ENCODE measurements at places on chromosomes 3 and 15.

DNA sequence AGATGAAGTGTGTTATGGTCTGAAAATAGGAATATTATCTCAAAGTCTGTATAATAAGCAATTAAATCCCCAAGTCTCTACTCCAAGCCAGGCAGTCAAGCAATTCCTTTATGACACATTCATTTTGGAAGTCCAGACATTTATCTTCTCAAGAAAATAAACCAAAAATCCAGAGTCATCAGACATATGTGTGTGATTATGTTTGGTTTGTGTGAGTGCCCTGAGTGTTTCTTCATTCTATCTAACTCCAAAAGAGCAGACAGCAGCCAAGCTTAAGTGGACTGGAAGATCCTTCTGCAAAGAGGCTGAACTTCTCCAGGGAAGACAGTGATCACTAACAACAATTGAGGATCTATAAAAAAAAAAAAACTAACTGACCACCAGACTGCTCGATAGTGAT, 239.8 kb downstream of the STAG1 start:
- no peak for DNase-seq

DNA sequence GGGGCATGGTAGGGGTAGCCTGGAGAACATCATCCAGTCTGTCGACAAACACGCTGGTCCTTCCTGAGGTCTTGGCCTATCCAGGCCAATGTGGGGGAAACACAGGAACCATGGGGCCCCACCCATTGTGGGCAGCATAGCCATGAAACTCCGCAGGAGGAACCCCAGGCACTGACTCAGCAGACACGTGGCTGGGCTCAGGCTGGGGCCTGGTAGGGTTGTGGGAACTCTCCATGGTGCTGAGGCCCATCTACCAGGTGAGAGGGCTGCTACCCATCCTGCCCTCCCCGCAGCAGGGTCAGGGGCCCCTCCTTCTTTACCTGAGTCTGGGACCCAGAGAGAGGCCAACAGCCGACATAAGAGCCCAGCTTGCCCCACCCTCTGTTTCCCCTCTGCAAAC, 22.6 kb upstream of the CACNA2D2 start:
- peak; percentile 61 for DNase-seq

GRCh38 chr3:45760878-45761711, 35.2 kb downstream of the SLC6A20 start:
- peak; percentile 49 for DNase-seq

GRCh38 chr15:37824717-37825382, 109.6 kb upstream of the TMCO5A start:
- DNase-seq: peak; percentile 15

DNA sequence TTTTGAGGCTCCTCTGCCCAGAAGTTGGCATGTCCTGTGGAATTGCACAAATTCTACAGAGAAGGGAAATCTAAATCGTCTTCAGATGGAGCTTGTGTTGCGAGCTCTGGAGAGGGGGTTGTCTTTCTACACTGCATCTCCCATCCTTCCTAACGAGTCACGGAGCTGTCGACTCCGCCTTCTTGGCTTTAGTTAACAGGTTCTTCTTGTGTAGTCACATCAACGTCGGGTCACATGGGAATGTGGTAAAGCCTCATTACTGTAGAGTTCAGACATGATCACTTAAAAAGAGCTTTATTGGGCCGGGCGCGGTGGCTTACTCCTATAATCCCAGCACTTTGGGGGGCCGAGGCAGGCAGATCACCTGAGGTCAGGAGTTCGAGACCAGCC, 60.0 kb downstream of the DNASE1L3 start:
- DNase-seq: no peak

DNA sequence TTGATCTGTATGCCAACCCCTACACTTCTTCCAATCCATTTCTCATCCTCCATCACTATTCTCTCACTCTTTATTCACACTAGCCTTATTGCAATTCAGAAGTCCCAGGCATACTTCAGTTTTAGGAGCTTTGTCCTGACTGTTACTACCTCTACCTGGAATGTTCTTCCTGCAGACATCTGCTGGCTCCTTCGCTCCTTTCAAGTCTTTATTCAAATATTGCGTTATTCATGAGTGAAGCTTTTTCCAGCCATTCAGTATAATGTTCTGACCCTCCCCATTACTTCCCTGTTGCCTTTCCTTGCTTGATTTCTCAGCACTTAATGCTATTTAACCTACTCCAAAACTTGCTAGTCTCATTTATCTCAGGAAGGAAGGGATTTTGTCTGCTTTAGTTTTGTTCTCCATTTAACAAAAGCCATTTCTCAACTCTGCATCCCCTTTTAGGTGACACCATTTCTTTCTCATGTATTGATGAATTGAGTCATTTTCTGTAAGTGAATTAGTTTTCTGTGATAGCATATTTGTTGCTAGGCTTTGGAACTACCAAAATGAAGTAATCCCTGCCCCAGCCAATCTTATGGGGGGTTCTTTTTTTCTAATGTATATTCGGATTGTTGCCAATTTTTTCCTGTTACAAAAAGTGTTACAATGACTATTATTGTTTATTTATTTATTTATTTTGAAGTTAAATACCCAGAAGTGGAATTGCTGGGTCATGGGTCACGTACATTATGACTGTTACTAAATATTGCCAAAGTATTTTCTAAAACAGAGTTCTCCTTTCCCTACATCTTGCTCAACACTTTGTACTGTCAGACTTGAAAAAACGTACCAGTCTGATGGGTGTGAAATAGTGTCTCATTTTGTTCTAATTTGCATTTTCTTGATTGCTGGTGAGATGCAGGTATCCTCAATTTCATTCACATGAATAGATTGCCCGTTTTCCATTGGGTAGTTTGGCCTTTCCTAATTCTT, 9.4 kb downstream of the ATP11B start:
- no peak for DNase-seq

- no peak for DNase-seq
Measured at GRCh38 chr3:59981377-59981776, 931.6 kb upstream of the CFAP20DC start.

DNA sequence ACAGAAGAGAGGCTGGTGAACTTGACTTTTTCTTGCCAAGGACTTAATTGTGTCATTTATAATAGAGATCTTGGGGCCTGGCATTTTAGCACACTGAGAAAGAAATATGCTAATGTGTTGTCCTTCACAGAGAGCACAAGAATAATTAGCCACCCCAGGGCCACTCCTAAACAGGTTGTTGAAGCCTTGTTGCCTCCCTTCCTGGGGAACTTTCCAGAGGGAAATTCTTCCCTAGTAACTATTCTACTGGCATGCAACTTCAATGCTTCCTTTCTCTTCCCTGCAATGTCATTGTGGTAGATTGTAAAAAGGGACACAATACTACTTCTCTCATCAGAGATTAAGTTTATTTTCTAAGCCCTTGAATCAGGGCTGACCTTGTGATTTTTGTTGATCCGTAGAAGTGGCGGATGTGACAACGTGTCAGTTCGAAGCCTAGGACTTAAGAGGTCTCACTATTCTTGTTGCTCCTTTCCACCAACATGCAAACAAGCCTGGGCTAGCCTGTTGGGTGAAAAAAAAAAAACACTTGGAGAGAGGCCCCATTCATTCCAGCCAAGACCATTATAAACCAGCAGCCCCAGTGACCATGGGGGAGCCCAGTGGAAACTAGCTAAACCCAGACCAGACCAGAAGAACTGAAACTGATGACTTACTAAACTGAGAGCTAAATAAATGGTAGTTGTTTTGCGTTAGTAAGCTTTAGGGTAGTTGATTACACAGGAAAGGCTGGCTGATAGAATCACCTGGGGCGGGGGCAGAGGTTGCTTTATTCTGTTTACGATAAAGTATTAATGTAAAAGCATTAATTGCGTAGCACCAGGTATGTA, 287.2 kb downstream of the SHQ1 start:
- no peak for DNase-seq

DNA sequence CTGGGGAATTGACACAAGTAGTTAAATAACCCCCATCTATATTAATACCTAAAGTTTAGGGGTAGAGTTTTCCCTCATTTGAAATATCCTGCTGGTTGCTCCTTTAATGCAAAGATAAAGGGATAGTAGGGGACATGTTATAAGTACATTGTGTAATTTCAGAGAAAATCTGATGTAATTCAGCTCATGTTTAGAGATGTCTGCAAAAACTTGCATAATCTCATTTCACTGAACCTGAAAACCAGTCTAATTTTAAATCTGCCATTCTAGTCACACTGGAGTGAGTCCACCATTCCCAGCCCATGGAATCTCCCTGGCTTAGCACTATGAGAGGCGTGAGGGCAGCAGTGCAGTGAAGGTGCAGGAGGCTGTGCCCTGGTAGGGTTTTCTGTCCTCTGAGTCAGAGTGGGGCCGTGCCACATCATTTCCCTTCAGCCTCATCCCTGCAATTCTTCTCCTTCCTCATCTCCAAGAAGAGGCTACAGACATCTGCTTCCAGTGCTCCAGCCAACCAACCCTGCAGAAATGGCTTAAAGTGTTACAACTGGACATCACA, 246.3 kb upstream of the UMPS start:
- no peak for DNase-seq

DNA sequence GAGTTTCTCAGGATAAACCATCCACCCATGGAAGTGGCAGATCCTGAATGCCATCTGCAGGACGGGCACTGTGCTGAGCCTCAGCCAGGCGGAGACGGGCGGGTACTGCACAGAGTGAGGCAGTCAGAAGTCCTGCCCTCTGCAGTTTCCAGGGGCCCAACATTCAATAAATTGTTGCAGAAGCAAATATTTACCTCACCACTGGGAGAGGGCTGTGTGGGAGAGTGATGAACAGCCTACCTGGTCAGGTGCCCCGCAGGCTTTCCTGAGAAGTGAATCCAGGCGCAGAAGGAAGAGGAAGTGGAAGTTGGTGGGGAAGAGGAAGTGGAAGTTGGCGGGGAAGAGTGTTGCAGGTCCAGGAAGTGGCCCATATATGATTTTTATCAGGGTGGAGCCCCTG, 100.8 kb downstream of the SLCO3A1 start:
- DNase-seq: no peak

GRCh38 chr15:58457466-58457965, 25.7 kb downstream of the LIPC start:
- DNase-seq: peak; percentile 30

- DNase-seq: no peak
Measured at GRCh38 chr3:78258798-78259197, 1218.9 kb downstream of the ROBO2 start.

GRCh38 chr3:46440531-46441294, 24.0 kb downstream of the LTF start:
- DNase-seq: peak; percentile 78

- peak; percentile 46 for DNase-seq
Measured at GRCh38 chr3:16522834-16523233, 9.3 kb upstream of the RFTN1 start.

- no peak for DNase-seq
Measured at GRCh38 chr3:125067225-125067624, 11.4 kb upstream of the HEG1 start.

- no peak for DNase-seq
Measured at GRCh38 chr3:23664459-23664858, 141.3 kb upstream of the UBE2E1 start.

DNA sequence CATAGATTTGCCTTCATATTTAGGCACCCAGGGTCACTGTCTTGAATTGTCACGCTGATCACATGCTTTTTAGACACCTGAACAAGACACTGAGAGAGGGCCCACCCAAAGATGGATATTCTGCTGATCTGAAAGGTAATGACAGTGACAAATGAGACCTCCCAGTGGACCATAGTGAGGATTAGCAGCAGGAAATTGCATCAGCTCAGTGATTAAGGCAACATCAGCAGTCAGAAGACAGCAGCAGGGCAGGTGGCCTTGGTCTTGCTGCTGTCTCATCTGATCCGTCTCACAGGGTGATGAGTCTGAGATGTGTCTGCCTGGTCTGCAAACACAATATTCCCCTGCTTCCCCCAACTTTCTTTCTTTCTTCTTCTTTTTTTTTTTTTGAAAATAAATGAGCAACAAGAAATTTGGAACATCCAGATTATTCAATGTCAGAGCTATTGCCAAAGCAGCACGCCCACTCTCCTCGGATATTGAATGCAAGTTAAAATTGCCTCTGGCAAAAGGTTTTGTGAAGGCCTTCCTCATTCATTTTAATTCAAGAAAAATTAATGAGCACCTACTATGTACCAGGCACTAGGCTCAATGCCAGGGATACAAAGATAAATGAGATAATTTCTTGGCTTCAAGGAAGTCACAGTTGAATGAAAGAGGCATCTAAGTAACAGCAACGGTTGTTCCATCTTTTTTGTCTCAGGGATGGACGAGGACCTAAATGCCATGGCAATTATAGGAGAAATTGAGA, 14.1 kb downstream of the OTOL1 start:
- DNase-seq: no peak

DNA sequence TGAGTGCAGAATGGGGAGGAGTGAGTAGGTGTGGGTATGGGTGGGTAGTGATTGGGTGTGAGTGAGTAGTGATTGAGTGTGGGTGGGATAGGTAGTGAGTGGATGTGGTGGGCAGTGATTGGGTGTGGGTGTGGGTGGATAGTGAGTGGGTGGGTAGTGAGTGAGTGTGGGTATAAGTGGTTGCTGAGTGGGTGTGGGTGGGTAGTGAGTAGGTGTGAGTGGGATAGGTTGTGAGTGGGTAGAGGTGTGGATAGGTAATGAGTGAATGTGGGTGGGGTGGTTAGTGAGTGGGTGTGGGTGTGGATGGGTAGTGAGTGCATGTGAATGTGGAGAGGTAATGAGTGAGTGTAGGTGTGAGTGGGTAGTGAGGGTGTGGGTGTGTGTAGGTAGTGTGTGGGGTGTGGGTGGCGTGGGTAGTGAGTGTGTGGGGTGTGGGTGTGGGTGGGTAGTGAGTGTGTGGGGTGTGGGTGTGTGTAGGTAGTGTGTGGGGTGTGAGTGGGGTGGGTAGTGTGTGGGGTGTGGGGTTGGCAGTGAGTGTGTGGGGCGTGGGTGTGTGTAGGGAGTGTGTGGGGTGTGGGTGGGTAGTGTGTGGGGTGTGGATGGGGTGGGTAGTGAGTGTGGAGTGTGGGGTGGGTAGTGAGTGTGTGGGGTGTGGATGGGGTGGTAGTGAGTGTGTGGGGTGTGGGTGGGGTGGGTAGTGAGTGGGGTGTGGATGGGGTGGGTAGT, 5.3 kb downstream of the MINAR1 start:
- DNase-seq: no peak

GRCh38 chr3:126957776-126958637, 24.9 kb upstream of the PLXNA1 start:
- DNase-seq: no peak

GRCh38 chr3:10248184-10248983, at the start of gene TATDN2:
Gene TATDN2 (plus strand): TSS chr3:10248459. CDS start chr3:10249201, 742 bp downstream.
- DNase-seq: peak; percentile 97

GRCh38 chr3:43246976-43247375, 39.4 kb upstream of the SNRK start:
- no peak for DNase-seq

DNA sequence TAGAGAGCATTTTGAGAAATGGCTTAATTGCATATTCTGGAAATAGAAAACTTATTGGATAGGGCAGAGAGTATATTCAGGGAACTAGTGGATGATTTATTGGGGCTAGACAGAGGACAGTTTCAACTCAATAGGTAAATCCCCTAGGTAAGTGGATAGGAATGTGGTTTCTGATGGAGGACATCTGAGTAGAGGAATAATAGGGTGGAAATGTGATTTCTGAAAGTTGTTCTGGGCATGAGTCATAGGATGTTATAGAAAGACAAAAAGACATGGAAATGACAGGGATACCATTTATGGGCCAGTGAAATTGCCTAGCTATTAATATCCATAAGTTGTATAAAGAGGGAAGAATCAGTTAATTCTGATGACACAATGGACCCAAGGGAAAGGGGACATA, 563.3 kb upstream of the GOLIM4 start:
- no peak for DNase-seq

- no peak for DNase-seq
Measured at GRCh38 chr3:176935194-176935888, 261.9 kb downstream of the TBL1XR1 start.

All from KBM-7 (cell line).